ENCODE measurements at places on chromosomes 11 and 22.

DNA sequence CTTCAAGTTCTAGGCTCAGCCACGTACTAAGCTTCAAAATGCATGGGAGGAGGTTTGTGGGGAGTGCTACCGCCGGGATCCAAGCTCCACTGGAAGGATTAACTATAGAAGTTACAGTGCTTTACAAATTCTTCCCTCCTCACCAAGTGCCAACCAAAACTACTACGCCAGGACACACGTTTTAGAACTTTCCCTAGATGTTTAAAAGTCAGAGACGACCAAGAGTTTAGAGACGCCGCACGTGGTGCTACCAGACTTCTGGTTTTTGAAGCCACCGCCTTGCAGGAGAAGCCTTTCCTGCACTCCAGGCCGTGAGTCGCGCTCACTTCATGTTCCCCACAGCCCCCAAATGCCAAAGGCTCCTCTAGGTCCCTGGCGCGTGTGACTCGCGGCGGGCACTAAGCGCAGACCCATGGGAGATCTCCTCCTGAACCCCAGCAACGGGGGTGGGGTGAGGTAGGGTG lies 734 bp downstream of the SNU13 start:
- no peak for DNase-seq

- DNase-seq, result no peak
These were observed 73.2 kb downstream of the GGTLC2 start for GRCh38 chr22:22717664-22718063.

GRCh38 chr11:64690235-64690634 lies 32.8 kb downstream of the NRXN2 start:
- DNase-seq, result no peak

GRCh38 chr11:118111019-118111743 lies 24.4 kb upstream of the SMIM35 start:
- no peak for DNase-seq

GRCh38 chr11:79168530-79169110 lies 272.2 kb downstream of the TENM4 start:
- DNase-seq, result no peak

- no peak for DNase-seq
These were observed 930.4 kb downstream of the OPCML start for GRCh38 chr11:132601875-132602274.

DNA sequence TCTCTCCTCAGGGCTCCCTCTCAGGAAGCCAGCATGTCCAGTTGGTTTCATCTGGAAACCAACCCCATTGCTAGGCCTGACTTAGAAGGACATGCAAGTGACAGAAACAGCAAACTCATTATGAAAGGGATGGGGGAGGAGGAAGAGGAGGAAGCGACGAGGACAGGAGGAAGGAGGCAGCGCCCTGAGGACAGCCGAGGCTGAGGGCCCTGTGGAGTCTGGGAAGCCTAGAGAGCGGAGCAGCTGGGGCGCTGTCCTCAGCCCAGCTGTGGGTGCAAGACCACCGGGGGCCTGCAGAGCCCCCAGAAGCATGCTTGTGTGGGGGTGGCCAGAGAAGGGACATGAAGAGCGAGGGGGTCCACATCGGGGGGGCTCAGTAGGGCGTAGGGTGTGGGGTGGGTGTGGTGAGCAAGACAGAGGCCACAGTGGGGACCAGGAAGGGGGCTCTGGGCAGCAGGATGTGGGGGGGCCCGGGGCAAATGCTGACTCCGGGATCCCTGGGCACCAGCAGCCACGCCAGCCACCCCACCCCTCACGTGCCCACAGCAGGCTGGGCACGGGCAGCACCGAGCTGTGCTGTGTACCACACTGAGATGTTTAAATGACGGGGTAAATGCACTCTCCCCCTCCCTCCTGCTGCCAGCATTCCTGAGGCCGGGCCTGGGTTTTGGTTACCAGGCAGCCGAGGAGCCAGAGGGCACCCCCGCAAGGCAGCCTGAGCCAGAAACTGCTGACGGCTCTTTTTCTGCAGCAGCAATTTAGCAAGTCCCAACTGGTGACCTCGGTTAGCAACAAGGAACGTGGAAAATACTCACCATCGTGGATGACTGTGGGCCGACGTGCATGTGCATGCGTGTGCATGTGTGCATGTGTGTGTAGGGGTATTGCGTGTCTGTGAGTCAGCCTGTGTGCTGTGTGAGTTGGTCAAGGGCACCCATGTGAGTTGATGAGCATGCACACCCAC lies 82.7 kb upstream of the LINC01488 start:
- no peak for DNase-seq
